ENCODE measurements at places on chromosomes 12 and 14. TPM values are rescaled to one million over a fixed set of nuclear protein-coding genes. Genes with fewer than 3 reads are reported as not detected.

SDR9C7 gene
- total RNA-seq: not detected

DNA sequence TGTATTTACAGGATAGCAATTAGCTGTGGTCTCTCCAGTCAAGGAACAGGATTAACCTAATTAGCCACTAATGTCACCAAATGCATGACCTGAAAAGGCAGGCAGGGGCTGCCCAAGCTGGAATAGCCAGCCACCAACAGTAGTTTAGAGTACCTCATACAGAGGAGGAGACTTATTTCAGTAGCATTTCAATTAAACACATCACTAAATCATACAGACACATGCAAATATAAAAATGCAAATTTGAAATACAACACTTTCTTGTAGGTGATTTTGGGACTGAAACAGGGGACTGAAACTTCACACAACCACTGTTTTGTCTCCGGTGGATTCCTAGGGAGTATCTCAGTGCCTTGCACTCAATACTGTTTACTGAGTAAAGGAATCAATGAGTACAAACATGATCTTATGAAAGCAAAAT lies 636 bp upstream of the IFNG-AS1 start:
- no peak for DNase-seq

DNA sequence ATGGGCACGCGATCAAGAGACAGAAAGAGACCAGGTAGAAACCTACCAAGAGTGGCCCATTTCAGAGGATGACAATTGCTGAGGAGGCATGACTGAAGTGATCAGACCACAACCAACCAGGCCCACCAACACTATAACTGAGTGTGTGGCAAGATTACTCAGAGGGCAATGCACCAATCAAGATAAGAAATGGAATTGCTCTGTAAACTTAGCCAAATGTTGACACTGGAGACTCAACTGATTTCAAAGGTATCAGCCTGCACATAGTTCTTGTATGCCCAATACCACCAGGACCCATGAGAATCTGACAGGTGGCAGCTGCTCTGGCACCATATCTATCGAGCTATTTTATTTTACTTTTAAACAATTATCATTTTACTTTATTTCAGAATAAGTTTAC lies 128.9 kb downstream of the FOXN3 start:
- no peak for DNase-seq

DNA sequence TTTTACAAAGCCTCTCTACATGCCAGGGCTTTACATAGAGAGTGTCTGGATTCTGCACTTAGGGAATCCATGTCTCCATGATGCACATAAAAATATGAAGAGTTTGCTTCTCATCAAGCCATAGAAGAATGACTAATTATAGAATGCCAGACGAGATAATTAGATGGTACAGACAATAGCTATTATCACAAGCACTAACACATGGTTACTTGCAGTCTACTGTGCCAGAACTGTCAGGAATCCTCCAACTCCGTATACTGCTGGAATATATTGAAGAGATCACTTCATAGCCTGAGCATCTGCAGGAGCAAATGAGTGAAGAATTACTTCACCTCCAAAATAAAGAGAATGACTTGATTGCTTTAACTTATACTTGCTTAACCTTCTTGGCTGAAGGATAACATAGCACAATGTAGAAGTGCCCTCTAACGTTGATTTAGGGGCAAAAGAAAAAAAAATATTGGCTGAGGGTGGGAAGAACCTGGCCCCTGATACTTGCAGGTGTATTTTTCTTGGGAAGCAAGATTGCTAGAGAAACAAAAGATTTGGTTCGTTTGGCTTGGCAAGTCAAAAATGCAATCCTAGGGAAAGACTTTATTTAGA lies 272.8 kb upstream of the FAR2 start:
- DNase-seq: no peak

GRCh38 chr12:2284321-2284813 lies 231.6 kb downstream of the CACNA1C start:
- DNase-seq: no peak

DNA sequence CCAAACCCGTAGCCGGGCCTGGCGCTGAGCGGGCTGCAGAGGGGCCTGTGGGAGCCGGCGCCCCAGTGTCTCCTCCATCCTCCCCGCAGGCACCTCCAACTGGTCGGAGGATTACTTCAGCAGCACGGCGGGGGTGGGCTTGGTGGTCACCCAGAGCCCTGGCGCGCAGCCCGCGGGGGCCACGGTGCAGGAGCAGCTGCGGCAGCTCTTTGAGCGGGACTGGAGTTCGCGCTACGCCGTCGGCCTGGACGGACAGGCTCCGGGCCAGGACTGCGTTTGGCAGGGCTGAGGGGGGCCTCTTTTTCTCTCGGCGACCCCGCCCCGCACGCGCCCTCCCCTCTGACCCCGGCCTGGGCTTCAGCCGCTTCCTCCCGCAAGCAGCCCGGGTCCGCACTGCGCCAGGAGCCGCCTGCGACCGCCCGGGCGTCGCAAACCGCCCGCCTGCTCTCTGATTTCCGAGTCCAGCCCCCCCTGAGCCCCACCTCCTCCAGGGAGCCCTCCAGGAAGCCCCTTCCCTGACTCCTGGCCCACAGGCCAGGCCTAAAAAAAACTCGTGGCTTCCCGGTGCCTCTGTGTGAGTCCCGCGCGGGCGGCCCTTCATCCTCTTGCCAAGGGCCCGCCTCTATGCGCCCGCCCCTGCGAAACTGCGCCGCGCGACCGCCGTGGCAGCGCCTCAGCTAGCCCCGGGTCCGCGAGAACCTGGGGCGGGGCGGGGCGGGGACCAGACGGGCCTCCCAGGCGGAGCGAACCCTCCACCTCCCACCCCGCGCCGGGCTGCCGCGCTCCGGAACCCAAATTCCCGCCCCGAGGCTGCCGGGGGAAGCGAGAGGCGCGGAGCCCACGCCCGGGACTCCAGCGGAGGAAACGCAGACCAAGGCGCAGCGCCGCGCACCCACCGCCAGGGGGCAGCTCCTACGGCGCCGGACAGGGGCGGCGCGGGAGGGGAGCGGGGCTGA lies 8.3 kb downstream of the PLD4 start:
- DNase-seq: peak; percentile 84

DNA sequence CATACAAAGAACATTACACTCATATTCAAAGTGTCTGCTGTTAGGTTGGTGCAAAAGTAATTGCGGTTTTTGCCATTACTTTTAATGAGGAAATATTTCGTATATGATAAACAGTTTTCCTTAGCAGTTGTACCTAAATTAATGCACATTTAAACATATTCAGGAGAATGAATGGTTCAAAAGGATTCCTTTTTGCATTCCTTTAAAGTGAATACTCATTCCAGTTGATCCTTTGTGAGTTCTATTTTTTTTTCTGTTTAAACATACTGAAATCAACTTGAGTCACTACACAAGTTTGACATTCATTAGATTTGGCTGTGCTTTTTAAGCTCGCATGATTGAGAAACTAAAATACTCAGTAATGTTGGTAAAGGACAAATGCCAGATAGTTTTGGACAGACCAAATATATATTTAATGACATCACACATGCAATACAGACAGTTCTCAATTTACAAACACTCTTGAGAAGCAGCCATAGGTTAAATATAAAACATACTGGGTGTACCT lies 13.8 kb upstream of the SLC38A2 start:
- DNase-seq: no peak

DNA sequence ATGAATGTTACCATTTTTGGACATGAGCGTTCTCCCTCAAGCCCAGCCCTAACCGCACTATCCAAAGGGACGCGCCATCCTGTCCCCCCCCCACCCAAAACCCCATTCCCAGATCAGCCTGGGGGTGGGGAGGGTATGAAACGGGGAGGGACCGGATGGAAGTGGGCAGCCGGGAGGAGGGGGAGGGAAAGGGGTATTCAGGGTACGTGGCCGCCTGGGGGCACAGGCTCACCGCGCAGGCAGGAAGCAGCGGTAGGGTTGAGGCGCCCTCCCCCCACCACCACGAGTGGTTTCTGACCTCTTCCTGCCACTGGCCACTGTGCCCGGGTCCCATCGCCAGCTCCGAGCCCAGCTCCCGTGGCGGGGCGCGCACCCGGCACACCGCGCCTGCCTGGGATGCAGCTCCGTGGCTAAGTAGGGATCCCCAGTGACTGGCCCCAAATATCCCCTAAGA lies 1.4 kb downstream of the ACTN1 start:
- DNase-seq: peak; percentile 73

- DNase-seq: no peak
Observed at GRCh38 chr14:74064883-74065282, 19.4 kb downstream of the ALDH6A1 start.

- DNase-seq: no peak
Observed at GRCh38 chr12:47864646-47865235, 40.1 kb downstream of the VDR start.

DNA sequence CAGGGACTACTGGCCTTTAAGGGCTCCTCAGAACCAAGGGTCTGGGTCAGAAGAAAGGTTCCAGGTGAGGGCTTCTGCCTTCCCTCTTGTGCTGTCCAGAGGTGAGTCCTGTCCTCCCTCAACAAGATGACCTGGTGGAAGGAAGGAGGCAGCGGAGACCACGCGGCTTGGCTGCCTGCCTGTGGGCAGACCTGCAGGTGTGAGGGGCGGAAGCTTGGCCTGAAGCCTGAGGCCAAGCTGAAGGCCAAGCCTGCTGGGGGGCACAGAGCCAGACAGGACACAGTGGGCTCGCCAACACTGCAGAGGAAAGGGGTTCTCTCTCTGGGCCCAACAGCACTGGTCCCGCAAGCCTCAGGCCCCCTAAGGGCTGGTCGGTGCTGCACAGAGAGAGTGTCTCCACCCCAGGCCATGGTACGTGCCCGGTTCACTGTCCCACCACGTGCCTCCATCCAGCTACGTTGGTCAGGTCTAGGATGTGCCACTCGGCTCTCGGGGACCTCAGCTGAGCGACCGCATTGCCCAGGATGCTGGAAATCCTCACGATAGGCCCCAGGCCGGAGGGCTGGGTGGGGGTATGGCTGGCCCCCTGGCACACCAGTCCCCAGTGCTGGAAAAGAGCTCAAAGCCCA lies 170.0 kb upstream of the PRMT8 start:
- no peak for DNase-seq

DNA sequence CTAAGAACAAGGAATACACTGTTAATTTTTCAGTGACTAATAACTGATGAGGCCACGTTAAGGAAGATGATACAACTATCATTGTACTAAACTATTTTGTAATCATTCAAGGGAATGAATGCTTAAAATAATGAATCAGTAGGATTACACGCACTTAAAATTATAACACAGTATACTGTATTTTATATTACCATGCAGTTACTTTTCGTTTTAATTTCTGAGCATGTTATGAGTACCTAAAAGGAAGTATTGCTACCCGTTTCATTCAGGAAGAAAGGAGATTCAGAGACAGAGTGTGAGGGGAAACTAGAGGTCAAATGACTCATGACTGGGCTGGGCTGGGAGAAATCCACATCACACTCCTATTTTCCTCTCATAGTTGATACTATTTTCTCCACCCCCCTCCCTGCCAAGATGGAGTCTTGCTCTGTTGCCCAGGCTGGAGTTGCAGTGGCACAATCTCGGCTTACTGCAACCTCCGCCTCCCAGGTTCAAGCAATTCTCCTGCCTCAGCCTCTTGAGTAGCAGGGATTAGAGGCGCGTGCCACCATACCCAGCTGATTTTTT lies 202.0 kb downstream of the PPM1H start:
- no peak for DNase-seq

GRCh38 chr12:1869145-1869544 lies 48.8 kb downstream of the LRTM2 start:
- no peak for DNase-seq

All from transverse colon (tissue), 4 donors.